ENCODE measurements at places on chromosomes 11 and 22.

GRCh38 chr11:115505175-115505574 lies 960 bp upstream of the CADM1 start:
- no peak for DNase-seq

GRCh38 chr22:36731916-36732315 lies 28.4 kb upstream of the CACNG2 start:
- DNase-seq = no peak

GRCh38 chr11:46382646-46383403 lies 1.4 kb downstream of the MDK start:
- peak; percentile 73 for DNase-seq

GRCh38 chr22:20583471-20583922 lies 76.1 kb downstream of the MED15 start:
- no peak for DNase-seq

GRCh38 chr22:38694940-38695339 lies 5.8 kb downstream of the JOSD1 start:
- peak; percentile 47 for DNase-seq

DNA sequence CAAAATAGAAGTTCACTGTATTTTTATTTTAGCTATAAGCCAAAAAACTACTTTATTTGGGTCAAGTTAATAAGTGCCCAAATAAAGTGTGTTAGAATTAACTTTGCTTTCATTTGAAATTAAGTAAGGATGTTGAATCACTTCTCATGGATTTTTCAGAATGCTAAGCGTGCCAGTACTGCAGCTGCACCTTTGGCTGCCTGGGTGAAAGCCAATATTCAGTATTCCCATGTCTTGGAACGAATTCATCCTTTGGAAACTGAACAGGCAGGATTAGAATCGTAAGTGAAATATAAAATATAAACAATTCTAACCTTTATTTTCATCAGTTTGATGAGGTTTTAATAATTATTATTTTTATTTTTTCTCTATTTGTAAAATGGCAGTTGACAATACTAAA lies 113.6 kb downstream of the DYNC2H1 start:
- no peak for DNase-seq

DNA sequence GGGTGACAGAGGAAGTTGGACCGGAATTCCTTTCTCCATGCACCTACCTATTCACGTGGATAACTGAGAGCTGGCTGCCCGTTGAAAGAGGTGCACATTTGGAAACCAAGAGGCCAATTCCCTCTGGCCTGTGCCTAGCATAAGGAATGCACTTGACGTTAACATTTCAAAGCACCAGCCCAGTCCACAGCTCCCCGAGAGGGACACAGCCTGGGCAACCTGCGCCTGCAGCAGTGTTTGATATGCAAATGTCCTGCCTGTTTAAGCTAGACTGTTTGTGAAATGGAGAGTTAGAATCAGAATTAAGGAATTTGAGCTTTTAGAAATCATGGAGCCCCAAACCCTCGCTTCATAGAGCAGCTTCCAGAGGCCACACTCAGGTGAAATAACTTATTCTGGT lies 126.1 kb downstream of the DSCAML1 start:
- no peak for DNase-seq

DNA sequence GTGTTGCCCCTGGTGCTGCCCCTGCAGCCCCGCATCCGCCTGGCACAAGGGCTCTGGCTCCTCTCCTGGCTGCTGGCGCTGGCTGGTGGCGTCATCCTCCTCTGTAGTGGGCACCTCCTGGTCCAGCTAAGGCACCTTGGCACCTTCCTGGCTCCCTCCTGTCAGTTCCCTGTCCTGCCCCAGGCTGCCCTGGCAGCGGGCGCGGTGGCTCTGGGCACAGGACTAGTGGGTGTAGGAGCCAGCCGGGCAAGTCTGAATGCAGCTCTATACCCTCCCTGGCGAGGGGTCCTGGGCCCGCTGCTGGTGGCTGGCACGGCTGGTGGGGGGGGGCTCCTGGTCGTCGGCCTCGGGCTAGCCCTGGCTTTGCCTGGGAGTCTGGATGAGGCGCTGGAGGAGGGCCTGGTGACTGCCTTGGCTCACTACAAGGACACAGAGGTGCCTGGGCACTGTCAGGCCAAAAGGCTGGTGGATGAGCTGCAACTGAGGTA lies 278 bp downstream of the ROM1 start:
- no peak for DNase-seq

DNA sequence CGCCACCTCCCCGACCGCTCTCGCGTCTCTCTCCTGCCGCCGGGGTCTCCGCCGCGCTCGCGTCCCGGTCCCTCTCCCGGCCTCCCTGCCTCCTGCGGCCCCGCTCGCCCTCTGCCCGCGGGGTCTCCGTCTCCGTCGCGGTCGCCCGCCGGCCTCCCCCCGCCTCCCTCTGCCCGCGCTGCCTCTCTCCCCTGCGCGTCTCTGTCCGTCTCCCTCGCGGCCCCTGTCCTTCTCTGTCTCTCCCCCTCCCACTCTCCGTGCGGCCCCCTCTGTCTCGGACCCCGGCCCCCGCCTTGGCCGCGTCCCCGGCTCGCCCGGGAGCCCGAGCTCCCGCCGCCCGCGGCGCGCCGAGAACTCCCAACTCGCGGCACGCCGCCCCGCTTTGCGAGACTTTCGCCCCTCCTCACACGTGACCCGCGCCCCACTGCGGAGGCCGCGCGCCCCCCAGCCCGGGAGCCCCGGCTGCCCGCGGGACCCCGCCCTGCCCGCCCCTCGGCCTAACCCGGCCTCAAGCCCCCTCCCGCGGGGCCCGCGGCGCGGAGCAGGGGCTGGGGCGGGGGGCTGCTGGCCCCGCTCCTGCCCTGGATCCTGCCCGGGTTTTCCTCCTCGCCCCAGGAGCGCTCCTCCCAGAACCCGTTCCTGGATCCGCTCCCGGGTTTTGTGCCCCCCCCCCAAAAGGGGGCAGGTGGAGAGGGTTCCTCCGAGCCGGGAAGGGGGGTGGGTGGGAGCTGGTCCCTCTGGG lies 702 bp upstream of the KCNJ4 start:
- no peak for DNase-seq

DNA sequence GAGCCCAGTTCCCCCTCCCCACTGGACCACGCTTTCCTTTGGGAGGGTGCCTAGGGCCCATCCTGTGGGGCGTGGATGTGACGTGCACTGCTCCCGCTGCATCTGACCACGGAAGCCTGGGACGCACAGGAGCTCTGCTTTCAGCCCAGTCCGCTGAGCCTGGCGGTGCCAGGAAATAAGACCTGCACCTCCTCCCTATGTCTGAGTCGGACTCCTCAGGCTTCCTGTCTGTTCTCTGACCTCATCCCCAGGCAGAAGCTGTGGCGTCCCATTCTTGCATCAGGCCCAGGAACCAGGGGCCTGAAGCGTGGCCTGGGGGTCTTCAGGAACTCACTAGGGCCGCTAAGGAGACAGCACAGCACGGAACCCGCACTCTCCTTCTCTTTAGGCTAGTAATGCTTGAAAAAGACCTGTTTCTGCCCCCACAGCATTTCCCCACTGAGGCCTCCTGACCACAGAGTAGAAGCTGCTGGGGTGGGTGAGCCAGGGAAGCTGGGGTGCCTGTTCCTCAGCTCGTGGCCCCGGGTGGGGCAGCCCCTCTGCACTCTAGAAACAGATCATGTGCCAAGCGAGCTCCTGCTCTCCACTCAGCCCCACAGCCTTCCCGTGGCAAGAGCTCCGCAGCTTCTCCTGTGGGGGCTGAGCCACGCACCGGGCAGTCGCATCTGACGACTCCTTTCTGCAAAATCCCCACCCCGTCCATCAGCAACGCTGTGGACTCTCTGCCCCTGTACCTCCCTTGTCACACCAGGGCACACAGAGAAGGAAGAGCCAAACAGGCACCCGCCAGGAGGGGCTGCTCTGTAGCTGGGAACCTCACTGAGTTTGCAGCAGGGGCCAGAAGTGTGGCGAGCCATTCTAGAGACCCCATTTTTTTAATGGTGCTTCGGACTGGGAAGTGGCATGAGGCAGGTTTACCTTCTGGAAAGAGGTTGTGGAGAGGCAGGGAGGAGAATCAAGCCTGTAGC lies 22.6 kb downstream of the MOV10L1 start:
- peak; percentile 66 for DNase-seq

DNA sequence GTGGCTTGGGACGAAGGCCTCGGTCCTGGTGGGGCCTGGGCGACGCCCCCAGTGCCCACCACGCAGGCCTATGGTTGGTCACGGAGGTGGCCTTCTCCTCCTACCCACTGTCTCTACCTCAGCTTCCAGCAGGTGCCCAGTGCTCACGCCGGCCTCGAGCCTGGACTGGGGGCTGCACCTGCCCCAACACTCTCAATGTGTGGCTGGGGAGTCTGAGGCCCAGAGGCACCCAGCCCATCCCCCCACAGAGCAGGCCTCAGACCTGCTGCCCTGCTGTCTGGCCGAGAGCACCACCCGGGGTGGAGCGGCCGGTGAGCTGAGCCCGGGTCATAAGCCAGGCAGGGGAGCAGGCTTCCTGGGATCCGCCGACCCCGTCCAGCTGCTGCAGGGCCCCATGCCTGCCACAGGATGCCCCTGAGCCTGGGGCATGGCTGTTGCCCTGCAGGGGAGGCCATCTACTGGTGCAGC lies 28.6 kb upstream of the MUC5AC start:
- DNase-seq = no peak

DNA sequence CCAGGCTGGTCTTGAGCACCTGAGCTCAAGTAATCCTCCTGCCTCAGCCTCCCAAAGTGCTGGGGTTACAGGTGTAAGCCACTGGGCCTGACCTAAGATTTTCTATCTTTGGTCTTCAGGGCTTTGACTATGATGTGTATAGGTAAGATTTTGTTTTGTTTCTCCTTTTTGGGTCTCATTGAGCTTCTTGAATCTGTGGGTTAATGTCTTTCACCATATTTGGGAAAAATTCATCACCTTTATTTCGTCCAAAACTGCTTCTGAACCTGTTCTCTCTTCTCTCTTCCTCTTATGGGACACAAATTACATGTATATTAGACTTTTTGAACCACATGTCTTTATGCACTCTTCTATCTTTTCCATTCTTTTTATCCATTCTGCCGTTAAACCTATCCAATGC lies 100.4 kb downstream of the OSBP2 start:
- no peak for DNase-seq

- DNase-seq = no peak
Measured at GRCh38 chr11:14942745-14943144, 29.4 kb downstream of the CALCA start.

- no peak for DNase-seq
Measured at GRCh38 chr11:95514416-95515110, 275.0 kb downstream of the FAM76B start.

DNA sequence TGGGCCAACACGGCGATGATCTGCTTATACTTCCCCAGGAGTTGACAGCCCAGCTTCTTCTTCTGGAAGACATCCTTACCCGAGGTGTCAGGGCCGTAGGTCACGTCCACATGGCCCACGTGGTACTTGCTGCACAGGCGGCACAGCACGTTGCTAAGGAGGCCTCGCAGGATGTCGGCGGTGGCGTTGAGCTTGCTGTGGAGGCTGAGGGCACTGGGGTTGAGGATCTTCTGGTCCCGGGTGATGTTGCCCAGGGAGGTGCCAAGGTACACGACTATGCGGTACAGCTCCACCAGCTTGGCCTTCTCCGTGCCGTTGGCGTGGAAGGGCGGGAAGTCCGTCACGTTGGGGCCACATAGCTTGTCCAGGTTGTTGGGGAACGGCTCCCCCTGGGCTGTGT lies 2.9 kb downstream of the LIF start:
- no peak for DNase-seq

DNA sequence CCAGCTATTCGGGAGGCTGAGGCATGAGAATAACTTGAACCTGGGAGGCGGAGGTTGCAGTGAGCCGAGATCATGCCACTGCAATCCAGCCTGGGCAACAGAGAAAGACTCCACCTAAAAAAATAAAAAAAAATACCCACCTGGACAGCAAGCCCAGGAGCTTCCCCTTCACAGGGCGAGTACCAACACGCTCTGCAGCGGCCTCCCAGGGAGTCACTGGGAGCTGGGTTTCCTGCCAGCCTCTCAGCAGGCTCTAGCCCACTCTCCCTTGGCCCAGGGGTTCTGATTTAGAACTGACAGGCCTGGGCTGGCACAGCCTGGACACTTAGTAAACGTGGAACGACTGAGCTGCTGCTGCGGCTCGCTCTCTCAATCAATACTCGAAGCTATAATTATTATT lies 2.0 kb upstream of the CABP7 start:
- no peak for DNase-seq

GRCh38 chr22:32985899-32986765 lies 72.0 kb downstream of the SYN3 start:
- DNase-seq = peak; percentile 78

DNA sequence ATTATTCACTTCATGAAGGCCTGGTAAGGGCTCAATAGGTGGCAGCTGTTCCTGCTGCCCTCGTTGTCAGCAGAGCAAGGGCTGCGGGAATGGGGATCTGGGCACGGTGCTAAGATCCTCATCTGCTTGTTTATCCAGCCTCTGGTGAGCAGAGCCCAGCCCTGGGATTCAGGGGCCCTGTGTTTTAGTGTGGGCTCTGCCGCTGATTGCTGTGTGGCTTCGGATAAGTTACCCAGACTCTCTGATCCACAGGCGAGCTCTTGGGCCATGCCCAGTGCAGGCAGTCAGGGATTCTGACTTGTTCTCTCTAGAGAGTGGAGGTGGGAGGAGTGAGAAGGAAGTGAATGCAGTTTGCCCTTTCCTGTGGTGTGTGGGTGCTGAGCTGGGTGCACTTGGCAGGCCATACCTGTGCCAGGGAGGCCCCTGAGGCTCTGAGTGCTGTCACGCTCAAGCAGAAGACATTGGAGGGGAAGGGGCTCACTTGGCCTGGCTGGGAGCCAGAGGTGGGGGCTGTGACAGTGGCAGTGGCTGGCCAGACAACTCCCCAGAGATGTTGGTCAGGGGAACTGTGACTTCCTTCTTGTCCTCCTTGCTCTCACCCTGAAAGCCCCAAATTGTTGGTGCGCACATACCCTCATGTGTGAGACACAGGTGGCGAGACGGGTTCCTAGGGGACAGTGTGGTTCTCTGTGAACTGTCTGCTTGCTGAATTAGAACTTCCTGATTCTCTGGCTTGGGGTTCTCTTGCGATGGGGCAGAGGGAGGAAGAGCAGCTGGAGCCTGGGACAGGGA lies 43.7 kb downstream of the CD82 start:
- DNase-seq = no peak

- no peak for DNase-seq
Measured at GRCh38 chr11:103367650-103368049, 258.4 kb downstream of the DYNC2H1 start.

GRCh38 chr11:47359586-47359985 lies 7.1 kb upstream of the MYBPC3 start:
- DNase-seq = peak; percentile 52

GRCh38 chr11:3201677-3202181 lies 16.9 kb downstream of the MRGPRG start:
- no peak for DNase-seq

DNA sequence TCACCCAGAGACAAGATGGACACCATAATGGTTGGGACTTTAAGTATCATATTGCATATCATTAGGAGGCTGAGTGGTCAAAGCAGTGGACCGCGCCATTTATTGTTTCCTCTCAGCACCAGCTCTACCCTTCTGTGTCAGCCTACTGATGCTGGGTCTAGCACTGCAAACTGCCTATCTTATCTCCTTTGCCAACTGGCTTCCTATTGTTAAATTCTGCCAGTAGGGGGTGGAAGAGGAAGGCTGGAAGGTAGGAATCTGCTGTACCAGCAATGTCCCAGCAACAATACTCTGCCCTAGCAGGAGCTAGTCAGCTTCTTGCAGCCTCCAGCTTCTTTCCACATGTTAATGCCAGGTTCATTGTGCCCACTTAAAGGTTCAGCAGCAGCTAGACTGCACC lies 367.1 kb upstream of the PDGFD start:
- peak; percentile 21 for DNase-seq

- no peak for DNase-seq
Measured at GRCh38 chr22:29353286-29353685, 35.1 kb downstream of the AP1B1 start.

Measured in suppressor macrophage treated with lipopolysaccharide for 1 hour (primary cell).